ENCODE measurements at places on chromosomes 5 and 9. TPM values are rescaled to one million over a fixed set of nuclear protein-coding genes. Genes with fewer than 3 reads are reported as not detected.

FCN1 gene
- 5.1 TPM for total RNA-seq

PCDHGA1 gene
- 0.80 TPM for total RNA-seq

ZDHHC11B gene
- 4.8 TPM for total RNA-seq

EDIL3 gene
- 7.2 TPM for total RNA-seq

TTC16 gene
- 0.16 TPM for total RNA-seq

PCDHGA7 gene
- 10.8 TPM for total RNA-seq

C9orf153 gene
- 0.59 TPM for total RNA-seq

SLC22A4 gene
- total RNA-seq: 4.5 TPM

CCDC192 gene
- not detected for total RNA-seq

DRD1 gene
- under 0.01 TPM for total RNA-seq

DND1 gene
- total RNA-seq: 2.6 TPM

FOXD4L3 gene
- total RNA-seq: 0.15 TPM

C9 gene
- not detected for total RNA-seq
